Cardiac ventricle fibroblast (primary cell): ENCODE measurements at places on chromosomes 13 and 19. TPM values are rescaled to one million over a fixed set of nuclear protein-coding genes. Genes with fewer than 3 reads are reported as not detected.

Gene LYPD3
- total RNA-seq = 0.44 and 0.75 TPM in 2 replicates

Gene COMP
- total RNA-seq = 0.10 and 0.25 TPM in 2 replicates

Gene CEACAM7
- total RNA-seq = not detected in 2 replicates

Gene C19orf85
- total RNA-seq = not detected in 2 replicates

Gene ACER1
- total RNA-seq = not detected in 2 replicates

Gene SLC15A1
- not detected in 2 replicates for total RNA-seq

Gene BEST2
- not detected in 2 replicates for total RNA-seq

Gene MVB12A
- 52.6 and 53.4 TPM in 2 replicates for total RNA-seq

Gene FGF9
- total RNA-seq = not detected in 2 replicates

Gene NLRP11
- total RNA-seq = 0.06 TPM in 1 of 2 replicates, not detected in the other

Gene GPR42
- total RNA-seq = not detected in 2 replicates

Gene KLF1
- total RNA-seq = not detected in 2 replicates

Gene DZIP1
- total RNA-seq = 30.5 and 47.3 TPM in 2 replicates

Gene ZNF587
- total RNA-seq = 10.7 and 24.6 TPM in 2 replicates

Gene SLC27A5
- total RNA-seq = 4.8 and 5.5 TPM in 2 replicates

Gene SIGLEC5
- total RNA-seq = not detected in 2 replicates

Gene LILRB3
- not detected in 2 replicates for total RNA-seq

Gene SULT2A1
- total RNA-seq = not detected in 2 replicates

Gene OR10H1
- total RNA-seq = not detected in 2 replicates

Gene C19orf38
- 0.69 and 0.78 TPM in 2 replicates for total RNA-seq

Gene BCAM
- total RNA-seq = 14.3 and 15.0 TPM in 2 replicates

Gene THSD8
- not detected in 2 replicates for total RNA-seq

Gene VAV1
- total RNA-seq = not detected in 2 replicates

Gene LPAR2
- total RNA-seq = 0.81 and 2.0 TPM in 2 replicates

Gene PDX1
- not detected in 2 replicates for total RNA-seq

Gene DUXA
- not detected in 2 replicates for total RNA-seq

Gene RASIP1
- total RNA-seq = 3.7 and 4.1 TPM in 2 replicates

Gene TUBB4A
- total RNA-seq = not detected in 2 replicates

Gene STOML3
- not detected in 2 replicates for total RNA-seq

Gene ZNF112
- total RNA-seq = 4.4 and 6.8 TPM in 2 replicates

Gene FFAR2
- not detected in 2 replicates for total RNA-seq

Gene LGALS4
- total RNA-seq = not detected in 2 replicates

Gene ZNF557
- total RNA-seq = 6.6 and 8.9 TPM in 2 replicates

Gene PHLDB3
- total RNA-seq = 5.9 and 14.7 TPM in 2 replicates

Gene ZNF506
- 8.5 and 12.8 TPM in 2 replicates for total RNA-seq

Gene FXYD1
- total RNA-seq = 1.3 and 14.8 TPM in 2 replicates

Gene SCN1B
- total RNA-seq = 13.7 and 15.2 TPM in 2 replicates

Gene LHB
- not detected in 2 replicates for total RNA-seq

Gene POLR1G
- total RNA-seq = 4.3 and 7.3 TPM in 2 replicates

Gene MRPL54
- 46.8 and 67.6 TPM in 2 replicates for total RNA-seq

Gene B3GNT8
- 0.78 and 1.2 TPM in 2 replicates for total RNA-seq

Gene CYP4F2
- not detected in 2 replicates for total RNA-seq

Gene PGLYRP2
- total RNA-seq = not detected in 2 replicates

Gene PRR22
- total RNA-seq = 0.37 and 0.98 TPM in 2 replicates

Gene PCP2
- total RNA-seq = not detected in 2 replicates

Gene ZNF177
- 1.9 and 3.4 TPM in 2 replicates for total RNA-seq

Gene PLIN4
- 11.9 and 12.7 TPM in 2 replicates for total RNA-seq

Gene SIGLEC8
- total RNA-seq = not detected in 2 replicates
